ENCODE measurements at places on chromosomes 2 and 18.

DNA sequence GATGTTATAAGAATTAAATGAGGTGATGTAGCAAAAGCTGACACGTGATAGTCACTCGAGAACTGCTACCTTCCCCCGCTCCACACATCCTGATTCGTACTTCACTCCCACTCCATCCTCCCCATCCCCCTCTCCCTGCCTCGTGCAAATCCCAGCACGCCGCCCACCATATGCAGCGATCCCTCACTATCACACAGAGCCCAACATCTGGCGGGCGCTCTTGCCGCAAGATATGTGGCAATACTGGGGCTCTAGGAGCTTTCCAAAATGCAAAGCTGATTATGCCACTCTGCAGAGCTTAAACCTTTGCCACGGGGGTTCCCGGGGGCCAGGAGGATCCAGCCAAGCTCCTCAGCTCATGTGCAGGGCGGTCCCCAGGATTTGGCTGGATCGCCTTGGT, 37.4 kb downstream of the DNMT3A start:
- DNase-seq: no peak

DNA sequence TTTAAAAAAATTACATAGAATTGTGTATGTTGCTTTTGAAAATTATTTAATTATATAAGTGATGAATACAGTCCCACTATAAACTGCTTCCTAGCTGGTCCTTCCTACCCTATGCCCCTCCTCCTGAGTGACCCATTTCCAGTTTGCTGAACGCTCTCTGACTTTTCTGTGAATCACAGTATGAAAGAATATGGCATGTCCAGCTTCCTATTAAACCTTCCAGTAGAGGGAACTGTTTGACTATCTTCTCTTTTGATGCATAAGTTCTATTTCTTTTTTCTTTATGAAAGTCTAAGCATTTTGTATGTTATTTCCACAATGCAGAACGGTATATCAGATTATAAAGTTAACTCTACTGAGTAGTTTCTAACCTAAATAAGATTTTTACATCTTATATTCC, 41.3 kb downstream of the PSMG2 start:
- DNase-seq: peak; percentile 81

DNA sequence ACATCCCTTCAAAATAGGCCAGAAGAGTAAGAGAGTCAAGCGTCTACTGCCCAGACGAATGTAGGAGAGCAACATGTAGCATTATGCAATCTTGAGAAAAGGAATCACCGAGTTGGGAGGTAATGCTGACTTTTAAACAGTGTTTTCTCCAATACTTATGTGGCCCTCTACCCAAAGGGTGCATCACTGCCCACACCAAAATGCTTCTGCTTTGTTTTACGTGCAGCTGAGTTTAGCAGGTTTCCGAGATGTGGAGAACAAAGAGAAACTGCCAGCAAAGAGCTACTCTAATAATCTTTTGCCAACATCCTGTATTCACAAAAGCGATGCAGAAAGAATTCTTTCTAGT, 63.4 kb upstream of the ZEB2 start:
- DNase-seq: peak; percentile 9

DNA sequence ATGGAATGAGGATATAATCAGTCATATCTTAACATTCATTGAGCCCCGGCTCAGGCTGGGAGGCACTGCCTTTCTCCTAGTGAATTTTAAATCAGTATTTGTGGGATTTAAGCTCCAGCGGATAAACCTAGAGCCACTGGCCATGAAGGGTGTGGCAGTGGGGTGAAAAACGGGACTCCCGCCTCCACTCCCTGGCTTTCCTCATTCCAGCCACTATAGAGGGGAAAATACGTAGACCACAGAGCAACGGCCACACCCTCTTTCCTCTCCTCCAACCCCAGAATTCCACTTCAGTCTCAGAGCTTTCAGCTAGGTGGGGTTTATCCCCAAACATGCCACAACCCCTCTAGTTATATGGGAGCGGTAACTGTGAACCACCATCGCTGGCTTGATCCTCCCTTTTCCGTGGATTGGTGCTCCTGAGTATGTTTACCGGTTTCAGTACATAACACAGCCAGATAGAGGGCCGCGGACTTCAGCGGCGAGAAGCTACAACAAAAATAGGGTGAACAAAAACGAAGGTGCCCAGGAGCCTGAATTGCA, 70.6 kb upstream of the ITGB6 start:
- DNase-seq: peak; percentile 65

- peak; percentile 68 for DNase-seq
These were observed 4.2 kb upstream of the SP100 start for GRCh38 chr2:230411570-230412370.

DNA sequence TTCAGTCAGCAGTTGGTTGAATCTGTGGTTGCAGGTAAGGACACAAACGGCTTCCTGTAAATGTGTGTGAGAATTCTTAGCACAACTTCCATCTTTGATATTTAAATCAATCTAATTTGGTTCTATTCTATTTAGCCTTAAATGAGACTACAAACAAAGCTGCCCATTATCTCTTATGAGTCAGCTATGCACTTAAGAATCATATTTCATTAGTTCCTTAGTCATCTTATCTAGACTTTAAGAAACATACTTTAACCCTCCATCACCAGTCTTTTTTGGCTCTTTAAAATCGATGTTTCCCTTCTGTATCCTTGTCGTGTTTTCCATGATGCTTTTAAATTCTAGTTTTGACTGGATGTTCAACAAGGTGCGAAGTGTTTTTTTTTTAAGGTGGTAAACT, 114.4 kb upstream of the TMEM200C start:
- DNase-seq: peak; percentile 63

DNA sequence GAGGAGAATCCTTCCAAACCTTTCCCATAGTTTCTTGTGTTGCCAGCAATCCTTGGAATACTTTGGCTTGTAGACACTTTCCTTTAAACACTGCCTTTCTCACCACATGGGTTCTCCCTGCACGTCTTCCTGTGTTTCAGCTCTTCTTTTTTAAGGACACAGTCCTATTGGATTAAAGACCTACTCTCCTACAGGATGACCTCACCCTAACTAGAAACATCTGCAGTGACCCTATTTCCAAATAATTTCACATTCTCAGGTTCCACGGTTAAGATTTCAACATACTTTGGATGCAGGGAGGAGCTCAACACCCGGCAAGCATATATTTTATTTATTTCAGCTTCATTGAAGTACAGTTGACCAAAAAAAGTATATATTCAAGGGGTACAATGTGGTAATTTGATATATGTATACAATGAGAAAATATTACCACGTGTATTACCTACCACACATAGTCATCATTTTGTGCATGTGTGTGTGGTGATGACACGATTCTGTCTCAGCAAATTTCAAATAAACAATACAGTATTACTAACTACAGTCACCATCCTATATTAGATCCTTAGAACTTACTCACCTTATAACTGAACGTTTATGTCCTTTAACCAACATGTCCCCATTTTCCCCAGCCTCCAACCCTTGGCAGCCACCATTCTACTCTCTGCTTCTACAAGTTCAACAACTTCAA, 745.0 kb downstream of the CBLN2 start:
- DNase-seq: no peak

DNA sequence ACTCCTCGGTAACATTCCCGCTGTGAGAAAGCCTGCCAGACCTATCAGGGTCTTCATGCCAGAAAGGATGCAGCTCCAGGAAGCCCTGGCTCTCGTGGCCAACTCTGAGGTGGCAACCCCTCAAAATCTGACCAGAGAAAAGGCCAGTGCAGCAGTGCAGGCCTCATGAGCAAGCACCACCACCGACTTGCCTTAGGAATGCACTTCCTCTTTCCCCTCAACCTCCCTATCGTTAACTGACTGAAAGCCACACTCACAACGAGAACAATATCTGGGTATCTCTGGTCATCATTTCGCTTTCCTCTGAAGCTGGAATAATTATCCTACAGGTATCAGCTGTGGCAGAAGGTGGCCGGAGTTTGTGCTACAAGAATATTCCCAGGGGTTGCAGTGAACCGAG, 101.4 kb upstream of the POU3F3 start:
- DNase-seq: no peak

- DNase-seq: no peak
These were observed 855.5 kb upstream of the SALL3 start for GRCh38 chr18:78123926-78124797.

- no peak for DNase-seq
These were observed 86.7 kb downstream of the VIT start for GRCh38 chr2:36783246-36783645.

GRCh38 chr18:79353267-79353666, 42.5 kb upstream of the NFATC1 start:
- DNase-seq: peak; percentile 38

GRCh38 chr2:14516844-14517243, 115.7 kb upstream of the LRATD1 start:
- peak; percentile 96 for DNase-seq

- DNase-seq: no peak
These were observed 175.4 kb downstream of the LCLAT1 start for GRCh38 chr2:30622452-30622851.

DNA sequence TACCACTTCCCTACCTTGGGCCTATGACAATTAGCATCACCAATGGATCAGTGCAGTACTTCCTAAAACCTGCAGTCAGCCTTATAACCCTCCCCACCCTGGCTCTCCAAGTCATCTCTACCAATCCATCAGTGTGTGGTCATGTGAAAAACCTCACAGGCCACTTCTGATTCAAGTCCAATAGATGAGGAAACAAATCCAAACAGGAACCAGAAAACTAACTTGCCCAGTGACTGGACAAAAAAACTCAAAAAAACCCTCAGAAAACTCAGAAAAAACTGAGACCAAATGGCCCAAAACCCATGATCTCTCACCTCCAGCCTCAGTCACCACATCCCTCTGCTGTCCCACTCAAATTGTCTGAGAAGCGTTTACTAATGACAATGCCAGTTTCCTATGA, 43.3 kb downstream of the TGFA start:
- no peak for DNase-seq

- no peak for DNase-seq
These were observed 1.9 kb downstream of the NEMP2 start for GRCh38 chr2:190532581-190532980.

GRCh38 chr2:61253136-61253535, 91.1 kb downstream of the C2orf74 start:
- no peak for DNase-seq

GRCh38 chr18:32262092-32262491, 72.3 kb downstream of the MEP1B start:
- no peak for DNase-seq

- DNase-seq: no peak
These were observed 184.5 kb downstream of the FAM210A start for GRCh38 chr18:13541621-13542519.

DNA sequence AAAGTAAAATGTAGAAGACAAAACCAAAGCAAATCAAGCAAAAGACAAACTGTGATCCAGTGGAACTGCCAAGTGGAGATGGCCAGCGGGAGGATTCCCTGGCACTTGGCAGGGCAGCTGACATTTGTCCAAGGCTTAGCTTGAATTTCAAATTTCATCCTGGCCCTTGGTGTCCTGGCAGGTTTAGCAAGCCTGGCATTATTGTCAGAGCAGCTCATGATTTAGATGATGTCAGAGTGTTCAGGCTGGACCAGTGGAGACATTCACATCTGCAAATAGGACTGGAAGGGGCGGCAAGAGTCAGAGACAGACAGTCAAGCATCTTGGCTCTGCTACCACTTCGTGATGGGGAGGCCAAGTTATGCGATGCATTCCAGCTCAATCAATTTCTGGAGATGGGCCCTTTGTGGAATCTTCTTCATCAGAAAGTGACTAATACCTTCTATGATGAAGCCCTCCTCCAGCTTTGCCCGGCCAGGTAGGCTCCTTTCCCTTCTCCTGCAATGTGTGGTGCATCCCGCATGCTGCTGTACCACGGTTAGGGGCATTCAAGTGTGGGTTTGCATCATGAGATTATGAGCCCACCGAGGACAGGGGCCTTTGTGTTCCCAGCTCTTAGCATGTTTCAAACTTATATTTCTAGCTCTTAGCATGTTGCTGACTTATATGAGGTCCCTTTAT, 199.7 kb downstream of the ANKRD30B start:
- DNase-seq: no peak

DNA sequence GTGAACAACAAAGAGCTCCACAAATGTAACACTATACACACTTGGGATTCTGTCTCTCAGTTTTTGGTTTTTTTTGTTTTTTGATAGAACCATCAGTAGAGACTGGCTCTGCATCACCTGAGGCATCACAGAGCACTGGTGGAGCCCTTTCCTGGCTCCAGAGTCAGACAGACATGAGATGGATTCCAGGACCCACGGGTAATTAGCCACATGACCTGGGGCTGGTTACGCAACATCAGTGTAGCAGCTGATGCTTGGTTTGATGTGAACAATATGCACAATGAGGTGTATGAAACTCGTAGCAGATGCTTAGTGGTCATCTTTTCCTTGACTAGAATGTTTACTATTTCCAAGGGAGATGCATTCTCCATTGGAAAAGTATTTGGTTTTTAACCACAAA, 40.7 kb downstream of the CMPK2 start:
- peak; percentile 88 for DNase-seq

DNA sequence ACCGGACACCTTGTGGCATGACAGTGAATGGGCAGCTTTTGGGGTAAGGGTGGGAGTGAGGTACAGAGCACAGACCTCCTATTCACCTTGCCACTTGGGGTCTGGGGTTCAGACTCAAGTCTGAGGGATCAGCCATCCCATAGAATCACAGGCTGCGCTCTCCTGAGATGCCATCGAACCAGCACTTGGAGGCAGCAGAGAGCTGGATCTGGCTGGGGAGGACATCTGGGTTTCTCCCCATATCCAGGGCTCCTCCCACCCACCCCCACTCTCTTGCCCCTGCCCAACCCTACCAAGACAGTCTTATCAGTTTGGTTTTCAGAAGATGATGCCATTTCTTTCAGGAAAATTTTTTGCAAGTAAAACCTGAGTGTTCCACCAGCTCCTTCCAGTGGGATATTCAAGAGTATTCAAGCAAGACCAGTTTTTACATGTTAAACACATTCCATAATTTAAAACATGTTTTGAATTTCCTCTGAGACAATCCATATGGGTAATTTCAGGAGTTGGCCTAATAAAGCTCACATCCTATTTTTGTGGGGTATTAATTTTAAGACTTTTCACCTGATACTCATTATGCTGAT, 29.2 kb upstream of the TEX44 start:
- peak; percentile 65 for DNase-seq

- DNase-seq: no peak
These were observed 3.9 kb downstream of the IL18R1 start for GRCh38 chr2:102359527-102359926.

DNA sequence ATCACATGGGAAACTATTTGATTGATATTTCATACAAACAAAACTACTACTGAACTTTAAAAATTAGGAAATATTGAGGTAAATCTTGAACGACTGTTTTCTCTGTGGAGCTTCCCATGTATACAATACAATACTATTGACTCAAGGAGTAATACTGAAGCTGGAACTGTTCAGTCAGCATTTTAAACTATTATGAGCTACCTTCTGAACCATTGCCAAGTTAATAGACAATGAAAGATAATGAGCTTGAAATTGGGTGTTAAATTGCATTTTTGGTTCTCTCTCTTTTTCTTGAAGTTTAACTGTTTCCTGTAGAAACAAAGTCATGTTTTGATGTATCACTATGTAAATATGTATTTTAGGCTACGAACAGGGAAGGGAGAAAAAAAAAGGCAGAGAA, 569.2 kb downstream of the ZEB2 start:
- DNase-seq: no peak

- peak; percentile 39 for DNase-seq
These were observed 45.5 kb downstream of the LYPD6 start for GRCh38 chr2:149375801-149376361.
